NCI-H446 treated with DMSO at 0.1 percent for 48 hours (cell line): ENCODE measurements at places on chromosomes 1 and 21.

- no peak for DNase-seq
Observed at GRCh38 chr1:81430955-81431623, 369.6 kb upstream of the ADGRL2 start.

DNA sequence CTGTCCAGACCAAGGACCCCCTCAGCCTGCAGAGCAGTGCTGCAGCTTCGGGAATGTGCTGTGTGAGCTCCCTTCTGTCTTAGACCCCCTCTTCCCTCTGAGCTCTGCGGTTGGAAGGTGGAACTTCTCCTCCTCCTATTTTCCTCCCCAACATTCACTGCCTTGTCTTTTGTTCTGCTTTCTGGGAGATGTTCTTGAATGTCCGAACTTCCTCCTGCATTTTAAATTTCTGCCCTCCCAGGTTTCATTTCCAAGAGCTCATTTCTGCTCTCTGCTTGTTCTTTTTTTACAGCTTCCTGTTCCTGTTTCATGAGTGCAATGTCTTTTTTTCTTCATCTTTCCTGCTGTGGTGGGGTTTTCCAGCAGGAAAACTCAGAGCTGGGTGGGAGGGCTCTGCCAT, 29.3 kb downstream of the RRP1 start:
- DNase-seq = no peak

DNA sequence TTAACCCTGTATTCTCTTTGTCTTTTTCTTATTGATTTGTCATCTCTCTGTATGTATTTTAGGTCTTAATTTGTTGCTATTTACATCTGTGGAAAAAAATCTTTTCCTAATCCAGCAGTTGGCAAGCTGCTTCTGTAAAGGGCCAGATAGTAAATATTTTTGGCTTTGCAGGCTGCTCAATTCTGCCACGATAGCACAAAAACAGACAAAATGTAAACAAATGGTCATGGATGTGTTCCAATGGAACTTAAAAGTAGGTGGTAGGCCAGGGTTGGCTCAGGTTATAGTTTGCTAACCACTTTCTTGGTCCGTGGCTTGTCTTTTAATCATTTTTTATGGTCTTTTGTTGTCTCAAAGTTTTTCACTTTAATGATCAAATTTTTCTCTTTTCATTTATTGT, 371.8 kb downstream of the HHAT start:
- peak; percentile 33 for DNase-seq

DNA sequence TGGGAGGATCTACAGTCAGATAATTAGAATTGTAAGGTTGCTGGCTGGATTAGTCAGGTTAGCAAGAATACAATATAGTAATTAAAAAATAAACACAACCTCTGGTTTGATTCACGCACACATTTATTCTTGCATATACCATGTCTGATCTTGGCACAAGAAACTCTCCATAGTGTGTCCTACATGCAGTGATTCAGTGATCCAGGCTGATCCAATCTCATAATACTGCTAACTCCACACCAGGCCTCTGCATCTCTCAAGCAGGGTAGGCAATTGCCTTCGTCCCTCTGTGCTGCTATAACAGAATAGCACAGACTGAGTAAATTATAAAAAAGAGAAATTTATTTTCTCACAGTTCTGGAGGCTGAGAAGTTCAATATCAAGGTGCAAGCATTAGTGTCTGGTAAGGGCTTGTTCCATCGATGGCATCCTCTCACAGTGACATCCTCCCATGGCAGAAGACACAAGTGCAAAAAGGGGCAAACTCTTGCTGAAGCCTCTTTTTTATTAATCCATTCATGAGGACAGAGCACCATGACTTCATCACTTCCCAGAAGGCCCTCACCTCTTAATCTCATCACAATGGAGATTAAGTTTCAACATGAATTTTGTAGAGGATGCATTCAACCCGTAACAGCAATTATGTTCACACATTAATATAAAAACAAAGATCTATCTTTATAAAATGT, 741.0 kb upstream of the NCAM2 start:
- no peak for DNase-seq
